Effector memory CD8-positive, alpha-beta T cell (primary cell): ENCODE measurements at places on chromosomes 3 and 15.

DNA sequence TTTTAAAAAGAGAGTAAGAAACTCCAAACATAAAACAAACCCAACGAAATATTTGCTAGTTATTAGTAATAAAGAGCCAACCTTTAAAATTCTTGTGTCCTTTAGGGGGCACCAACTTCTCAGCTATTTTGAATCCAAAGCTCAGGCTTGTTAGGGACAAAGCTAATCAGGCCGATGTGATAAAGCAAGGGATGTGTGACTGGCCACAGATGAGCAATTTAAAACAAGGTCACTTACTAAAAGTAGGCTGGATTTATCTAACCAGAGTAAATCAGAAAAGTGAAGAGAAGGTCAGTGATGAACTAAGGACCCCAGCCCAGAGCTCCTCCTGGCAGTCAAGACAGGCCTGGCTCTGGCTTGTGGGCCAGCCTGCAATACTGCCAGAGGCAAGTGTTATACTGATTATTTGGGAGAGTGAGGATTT lies 108.5 kb downstream of the CYP19A1 start:
- no peak overlapping the region for H3K4me3 ChIP-seq
- H3K36me3 ChIP-seq: no peaks in the 10 kb centered on the region
- peaks cover 27% of the 10 kb centered on the region for H3K27me3 ChIP-seq
- no peak overlapping the region for H3K27ac ChIP-seq
- DNase-seq: no peak

DNA sequence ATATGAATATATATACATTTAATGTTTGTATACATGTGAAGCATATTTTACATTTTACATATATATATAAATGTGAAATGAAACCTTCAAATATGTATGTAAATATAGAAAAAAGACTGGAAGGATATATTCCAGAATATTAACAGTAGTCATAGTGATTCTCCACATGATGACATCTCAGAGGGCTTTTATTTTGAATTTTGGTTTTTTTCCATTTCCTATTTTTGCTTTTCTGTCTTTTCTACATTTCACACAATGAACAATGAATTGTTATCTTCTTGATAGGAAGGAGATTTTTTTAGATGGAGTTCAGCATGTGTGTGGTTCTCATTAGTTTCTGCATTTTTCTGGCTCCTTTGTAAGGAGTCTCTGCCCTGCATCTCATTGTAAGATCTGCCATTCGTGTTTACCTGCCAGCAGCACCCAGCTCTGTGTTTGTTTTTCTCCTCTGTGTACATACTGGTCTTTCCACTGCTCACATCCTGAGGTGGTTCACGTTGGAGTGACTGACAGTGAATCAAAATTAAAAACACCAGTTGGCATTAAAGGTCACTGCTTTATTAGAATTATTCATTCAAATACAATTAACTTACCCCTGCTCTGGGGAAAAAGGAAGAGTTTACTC lies 425.3 kb upstream of the MDFIC2 start:
- no peak for DNase-seq
- no peak overlapping the region for H3K27ac ChIP-seq
- no peaks in the 10 kb centered on the region for H3K4me1 ChIP-seq
- no peak overlapping the region for H3K4me3 ChIP-seq

- no peak for DNase-seq
- H3K27me3 ChIP-seq: no peaks in the 10 kb centered on the region
- H3K4me3 ChIP-seq: no peak overlapping the region
- peaks cover 74% of the 10 kb centered on the region for H3K36me3 ChIP-seq
Observed at GRCh38 chr3:52649461-52650210, 36.1 kb downstream of the PBRM1 start.

DNA sequence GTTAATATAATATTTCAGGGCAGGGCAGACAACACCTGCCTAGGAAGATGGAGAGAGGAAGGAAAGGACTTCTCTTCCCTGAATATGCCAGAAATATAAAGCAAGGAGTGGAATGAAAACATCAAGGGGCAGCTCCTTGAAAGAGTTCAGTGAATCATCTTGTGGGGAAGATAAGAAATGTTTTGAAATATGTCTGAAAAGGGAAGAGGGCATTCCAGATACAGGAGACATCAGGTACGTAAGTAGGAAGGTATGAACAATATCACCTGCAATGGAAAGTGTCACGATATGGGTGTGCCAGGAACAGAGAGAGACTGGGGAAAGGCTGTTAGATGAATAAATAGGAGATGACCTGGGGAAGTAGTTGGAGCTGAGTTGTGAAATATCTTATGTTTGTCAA lies 75.8 kb upstream of the WDR72 start:
- no peaks in the 10 kb centered on the region for H3K27me3 ChIP-seq
- H3K27ac ChIP-seq: no peak overlapping the region
- H3K4me3 ChIP-seq: no peak overlapping the region
- H3K36me3 ChIP-seq: no peaks in the 10 kb centered on the region
- H3K4me1 ChIP-seq: no peaks in the 10 kb centered on the region

DNA sequence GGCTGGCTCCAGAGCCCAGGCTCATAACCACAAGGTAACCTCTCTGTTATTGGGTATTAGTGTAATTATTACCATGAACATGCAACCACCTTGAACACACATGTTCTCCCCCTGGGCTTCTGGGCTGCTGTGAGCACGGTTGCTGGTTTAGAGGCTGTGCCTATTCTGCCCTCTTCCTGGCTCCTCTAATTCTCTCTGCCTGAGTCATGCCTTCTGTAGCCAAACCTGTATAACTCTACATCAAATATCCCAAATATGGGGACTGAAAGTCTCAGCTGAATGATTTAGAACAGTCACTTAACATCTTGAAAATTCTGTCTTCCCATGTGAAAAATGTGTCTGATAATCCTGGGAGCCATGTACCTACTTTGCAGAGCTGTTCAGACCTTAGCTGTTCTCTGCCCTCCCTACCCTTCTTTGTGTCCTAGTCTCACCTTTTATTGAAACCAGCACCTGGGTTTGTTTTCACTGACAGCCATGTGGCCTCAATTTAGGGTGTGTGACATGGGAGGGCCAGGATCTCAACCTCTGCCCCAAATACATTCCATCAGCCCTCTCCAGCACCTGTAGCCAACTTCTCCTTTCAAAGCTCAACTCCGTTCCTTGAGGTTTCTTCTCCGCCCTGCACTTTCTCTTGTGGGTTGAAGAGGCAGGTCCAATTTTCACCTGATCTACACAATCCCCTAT lies 60.7 kb downstream of the PDZRN3 start:
- no peak overlapping the region for H3K4me3 ChIP-seq
- no peaks in the 10 kb centered on the region for H3K4me1 ChIP-seq
- no peaks in the 10 kb centered on the region for H3K36me3 ChIP-seq
- DNase-seq: no peak

DNA sequence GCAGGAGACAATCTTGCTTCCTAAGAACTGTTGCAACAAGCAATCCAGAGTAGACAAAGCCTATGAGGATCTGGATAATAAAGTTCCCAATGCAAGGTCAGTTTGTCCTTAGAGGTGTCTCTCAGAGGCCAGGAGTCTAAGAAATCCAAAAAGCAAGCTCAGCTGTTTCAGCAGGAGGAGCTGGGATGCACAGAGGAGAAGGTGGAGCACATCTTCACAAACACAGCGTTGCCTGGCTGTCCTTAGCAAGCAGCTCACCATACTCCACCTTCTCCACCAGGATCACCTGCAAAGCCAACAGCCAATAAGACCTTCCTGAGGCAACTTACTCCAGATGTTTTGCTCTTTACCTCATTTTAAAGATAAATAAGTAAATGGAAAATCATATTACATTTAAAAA lies 365 bp downstream of the ZBED2 start:
- no peak for DNase-seq
- no peak overlapping the region for H3K4me3 ChIP-seq
- no peaks in the 10 kb centered on the region for H3K27me3 ChIP-seq
- peaks cover 55% of the 10 kb centered on the region for H3K4me1 ChIP-seq
- H3K36me3 ChIP-seq: peaks cover 23% of the 10 kb centered on the region

DNA sequence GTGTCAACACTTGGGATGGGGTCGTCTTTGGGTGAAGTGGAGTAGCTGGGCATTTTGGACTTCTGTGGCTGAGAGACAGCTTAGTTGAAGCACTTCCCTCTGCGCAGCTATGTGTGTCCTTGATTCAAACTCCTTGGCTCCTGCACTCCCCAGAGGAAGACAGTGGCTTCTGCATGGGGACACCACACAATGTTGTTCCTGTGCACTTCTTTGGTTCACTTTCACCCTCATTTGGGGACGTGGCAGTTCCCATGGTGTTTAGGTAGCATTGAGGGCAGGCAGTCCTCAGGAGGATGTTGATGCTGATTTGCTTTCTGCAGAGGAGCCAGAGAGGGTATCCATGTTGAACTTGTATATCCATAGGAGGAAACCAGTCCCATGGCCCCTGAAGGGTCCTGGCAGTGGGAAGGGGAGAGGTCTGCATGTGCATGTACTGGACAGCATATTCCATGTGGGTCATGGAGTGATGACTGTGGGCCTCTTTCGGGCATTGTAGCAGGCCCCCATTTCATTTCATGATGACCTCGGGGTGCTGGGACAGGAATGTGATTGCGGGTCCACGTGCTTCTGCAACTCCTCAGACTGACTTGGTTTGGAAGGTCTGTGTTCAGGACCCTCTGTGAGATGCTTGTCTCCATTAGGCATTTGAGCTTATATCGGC lies 135.4 kb downstream of the SNRPN start:
- H3K27me3 ChIP-seq: no peaks in the 10 kb centered on the region
- H3K27ac ChIP-seq: no peak overlapping the region
- peaks cover 1% of the 10 kb centered on the region for H3K4me1 ChIP-seq
- H3K36me3 ChIP-seq: peaks cover 13% of the 10 kb centered on the region
- no peak for DNase-seq

GRCh38 chr15:35047528-35047927 lies 37.6 kb downstream of the NANOGP8 start:
- no peak for DNase-seq
- no peak overlapping the region for H3K4me3 ChIP-seq
- H3K4me1 ChIP-seq: no peaks in the 10 kb centered on the region
- peaks cover under 1% of the 10 kb centered on the region for H3K36me3 ChIP-seq

DNA sequence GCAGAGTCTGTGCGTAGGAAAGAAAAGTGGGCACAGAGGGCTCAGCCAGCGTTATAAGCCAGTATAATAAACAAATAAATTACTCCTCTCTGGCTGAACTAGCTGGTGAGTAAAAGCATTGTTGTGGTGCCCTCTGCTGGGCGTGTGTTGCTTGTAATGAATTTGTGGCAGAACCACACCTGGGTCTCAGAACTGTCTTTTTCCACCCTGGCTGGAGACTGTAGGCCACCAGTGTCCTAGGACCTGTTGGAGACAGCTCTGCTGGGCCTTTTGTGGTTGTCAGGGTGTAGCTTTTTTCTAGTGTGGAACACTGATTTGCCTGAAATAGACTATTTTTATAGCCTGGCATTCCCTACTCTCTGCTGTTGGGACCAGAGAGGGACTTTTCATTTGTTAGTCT lies 130.5 kb upstream of the EIF1B start:
- no peak overlapping the region for H3K27ac ChIP-seq
- peaks cover 3% of the 10 kb centered on the region for H3K36me3 ChIP-seq
- no peaks in the 10 kb centered on the region for H3K4me1 ChIP-seq

DNA sequence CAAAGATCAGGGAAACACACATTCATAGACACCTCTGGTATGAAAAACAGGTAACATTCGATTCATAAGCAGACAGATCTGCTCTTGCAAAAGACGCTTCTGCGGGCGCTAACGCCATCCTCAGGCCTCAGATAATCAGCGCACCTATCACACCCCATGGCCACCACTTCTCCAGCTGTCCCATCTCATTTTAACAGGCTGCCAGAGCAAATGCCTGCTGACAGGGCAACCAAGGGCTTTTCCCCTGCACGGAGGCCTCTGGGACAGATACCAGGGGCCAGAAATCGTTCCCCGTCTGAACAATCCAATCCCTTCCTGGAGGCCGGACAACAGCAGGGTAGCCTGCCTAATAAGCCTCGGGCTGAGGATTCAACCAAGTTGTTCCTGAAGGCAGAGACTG lies 15.2 kb downstream of the ABCC5 start:
- H3K36me3 ChIP-seq: peaks cover 16% of the 10 kb centered on the region
- H3K27ac ChIP-seq: no peak overlapping the region
- no peak for DNase-seq
- no peaks in the 10 kb centered on the region for H3K27me3 ChIP-seq
- H3K4me1 ChIP-seq: peaks cover 7% of the 10 kb centered on the region

DNA sequence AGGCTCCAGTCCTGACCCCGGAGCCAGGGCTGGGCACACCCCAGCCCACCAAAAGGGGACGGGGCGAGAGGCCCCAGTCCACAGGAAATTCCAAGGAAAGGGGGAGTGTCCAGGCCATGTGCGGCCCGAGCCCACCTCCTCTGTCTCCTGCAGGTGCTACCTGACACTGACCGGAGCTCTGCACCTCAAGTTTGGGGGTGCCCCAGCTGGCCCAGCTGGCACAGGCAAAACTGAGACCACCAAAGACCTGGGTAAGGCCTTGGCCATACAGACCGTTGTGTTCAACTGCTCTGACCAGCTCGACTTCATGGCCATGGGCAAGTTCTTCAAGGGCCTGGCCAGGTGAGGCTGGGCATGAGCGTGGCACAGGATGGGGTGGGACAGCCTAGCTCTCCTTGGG lies 44.9 kb downstream of the DNAH1 start:
- DNase-seq: no peak
- peaks cover 35% of the 10 kb centered on the region for H3K36me3 ChIP-seq
- H3K4me3 ChIP-seq: no peak overlapping the region
- H3K4me1 ChIP-seq: no peaks in the 10 kb centered on the region
- no peaks in the 10 kb centered on the region for H3K27me3 ChIP-seq
- no peak overlapping the region for H3K27ac ChIP-seq

- no peak overlapping the region for H3K4me3 ChIP-seq
- peaks cover 62% of the 10 kb centered on the region for H3K27me3 ChIP-seq
- DNase-seq: peak; percentile 21
- H3K4me1 ChIP-seq: peaks cover 5% of the 10 kb centered on the region
- H3K27ac ChIP-seq: no peak overlapping the region
Observed at GRCh38 chr15:88701561-88702095, 62.8 kb downstream of the ISG20 start.

- H3K27ac ChIP-seq: no peak overlapping the region
- H3K36me3 ChIP-seq: no peaks in the 10 kb centered on the region
- no peaks in the 10 kb centered on the region for H3K4me1 ChIP-seq
Observed at GRCh38 chr3:15151166-15151565, 52.2 kb upstream of the RBSN start.

DNA sequence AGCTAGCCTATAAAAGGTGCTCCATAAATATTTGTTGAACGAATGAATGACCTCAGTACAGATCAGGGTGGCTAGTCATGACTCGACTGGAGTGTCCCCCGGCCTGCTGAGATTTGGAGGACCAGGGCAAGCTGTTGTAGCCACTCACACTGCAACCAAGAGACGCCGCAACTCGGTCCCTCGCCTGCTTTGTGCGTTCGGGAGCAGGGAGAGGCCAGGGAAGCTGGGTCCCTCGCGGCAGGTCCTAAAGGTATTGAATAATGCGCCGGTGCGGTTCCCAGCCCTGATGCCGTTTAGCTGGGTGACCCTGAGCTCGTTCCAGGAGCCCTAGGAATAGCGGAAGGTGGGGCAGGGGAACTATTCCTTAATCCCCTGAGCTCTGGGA lies 1.8 kb downstream of the IGDCC4 start:
- H3K36me3 ChIP-seq: peaks cover 3% of the 10 kb centered on the region
- no peak overlapping the region for H3K27ac ChIP-seq
- H3K27me3 ChIP-seq: peaks cover 97% of the 10 kb centered on the region
- H3K4me3 ChIP-seq: no peak overlapping the region

- no peaks in the 10 kb centered on the region for H3K4me1 ChIP-seq
- DNase-seq: no peak
- no peaks in the 10 kb centered on the region for H3K27me3 ChIP-seq
- no peaks in the 10 kb centered on the region for H3K36me3 ChIP-seq
Observed at GRCh38 chr3:189664311-189664710, 33.1 kb downstream of the TP63 start.
